ENCODE measurements at places on chromosomes 7 and 10.

DNA sequence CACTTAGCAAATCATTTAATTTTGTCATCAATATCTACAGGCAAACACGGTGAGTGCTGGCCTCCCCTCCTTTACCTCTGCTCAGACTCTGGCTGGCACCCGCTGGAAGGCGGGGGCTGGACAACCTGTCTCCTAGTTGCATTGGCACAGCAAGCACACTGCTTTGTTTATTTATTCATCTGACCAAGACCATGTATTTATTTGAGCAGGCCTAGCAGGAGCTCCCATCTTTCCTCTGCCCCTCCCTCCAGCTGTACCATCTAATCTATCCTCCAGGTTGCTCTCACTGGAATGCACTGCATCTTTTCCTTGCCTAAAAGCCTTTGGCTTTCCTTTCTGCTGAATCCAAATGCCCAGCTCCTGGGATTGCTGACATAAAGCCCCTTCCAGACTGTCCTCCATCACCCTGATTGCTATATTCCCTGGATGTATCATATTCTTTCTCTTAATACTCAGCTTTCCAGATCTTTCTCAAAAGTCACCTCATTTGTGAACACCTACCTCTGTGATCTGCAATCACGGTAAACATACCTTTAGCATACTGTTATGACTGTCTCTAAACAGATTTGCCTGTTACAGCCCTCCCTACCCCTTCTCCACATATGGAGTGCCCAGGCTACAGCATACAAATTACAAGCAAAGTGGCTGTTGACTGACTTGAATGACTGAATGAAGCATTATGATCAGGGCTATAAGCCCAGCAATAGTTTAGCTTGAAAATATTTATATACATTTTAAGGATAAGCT, 9.6 kb downstream of the ELMO1 start:
- no peak for DNase-seq

DNA sequence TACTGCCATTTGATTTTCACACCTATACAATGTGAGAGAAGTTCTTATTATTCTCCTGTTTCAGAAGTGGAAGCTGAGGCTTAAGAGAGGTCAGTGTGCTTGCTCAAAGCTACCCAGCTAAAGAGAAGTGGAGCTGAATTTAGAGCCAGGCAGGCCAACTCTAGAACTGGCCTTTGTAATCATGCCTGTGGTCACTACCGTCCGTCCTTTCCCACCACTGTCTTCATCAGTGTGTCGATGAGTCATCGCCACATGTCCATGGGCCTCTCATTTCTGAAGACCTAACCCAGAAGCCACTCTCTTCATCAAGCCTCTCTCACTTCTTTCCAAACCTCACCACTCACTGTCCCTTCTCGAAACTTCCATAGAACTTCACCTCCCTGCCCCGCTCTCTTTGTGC, 237.8 kb downstream of the KIAA1217 start:
- DNase-seq: no peak

DNA sequence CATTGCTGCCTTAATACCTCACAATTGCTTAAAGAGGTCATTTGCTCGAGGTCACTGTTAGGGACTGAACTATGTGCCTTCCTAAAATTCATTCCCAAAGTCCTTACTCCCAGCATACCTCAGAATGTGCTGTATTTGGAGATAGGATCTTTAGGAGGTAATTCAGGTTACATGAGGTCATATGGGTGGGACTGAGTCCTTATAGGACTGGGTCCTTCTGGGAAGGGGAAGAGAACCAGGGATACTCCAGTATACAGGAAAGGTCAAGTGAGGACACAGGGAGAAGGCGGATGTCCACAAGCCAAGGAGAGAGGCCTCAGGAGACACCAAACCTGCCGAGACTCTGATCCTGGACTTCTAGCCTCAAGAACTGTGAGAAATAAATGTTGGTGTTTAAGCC, 253.3 kb downstream of the PRPF18 start:
- DNase-seq: no peak

- peak; percentile 38 for DNase-seq
Observed at GRCh38 chr10:120423431-120424197, 33.4 kb upstream of the PLPP4 start.

DNA sequence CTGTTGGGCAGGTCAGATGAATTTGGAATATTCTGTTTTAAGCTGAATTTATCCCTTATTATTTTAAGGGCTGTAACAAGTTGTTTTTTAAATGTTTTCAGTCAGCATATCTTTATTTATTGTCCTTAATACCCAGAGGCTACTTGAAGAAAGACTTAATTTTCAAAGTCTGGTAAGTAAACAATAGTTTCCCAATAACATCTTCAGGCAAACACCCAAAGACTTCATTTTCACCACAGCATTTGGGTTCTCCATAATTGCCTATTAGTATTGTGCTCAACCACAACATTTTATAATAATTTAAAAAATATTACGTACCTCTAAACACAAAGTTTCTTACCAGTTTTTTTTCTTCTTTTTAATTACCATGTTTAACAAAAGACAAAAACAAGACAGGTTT, 60.0 kb upstream of the MKLN1 start:
- DNase-seq: no peak

GRCh38 chr10:48800007-48800675, 115.5 kb downstream of the WDFY4 start:
- DNase-seq: no peak

- peak; percentile 43 for DNase-seq
Observed at GRCh38 chr7:142478479-142479220, 220.8 kb upstream of the PRSS58 start.

DNA sequence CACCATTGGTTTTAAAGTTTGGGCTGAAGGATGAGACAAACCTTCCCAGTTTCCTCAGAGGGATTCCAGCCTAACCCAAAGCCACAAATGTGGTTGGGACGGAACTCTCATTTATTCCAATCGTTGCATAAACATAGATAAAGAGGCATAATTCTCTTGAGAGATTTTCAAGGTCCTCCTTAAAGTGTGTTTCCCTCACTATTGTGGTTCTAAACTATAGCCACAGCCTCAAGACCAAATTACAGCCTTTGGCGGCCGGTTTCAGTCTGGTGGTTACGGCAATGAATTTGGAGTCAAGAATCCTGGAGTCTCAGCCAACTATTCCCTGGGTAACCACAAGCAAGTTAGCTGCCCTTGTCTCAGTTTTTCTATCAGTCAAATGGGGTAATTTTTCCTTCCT, 42.6 kb downstream of the SEM1 start:
- no peak for DNase-seq

- no peak for DNase-seq
Observed at GRCh38 chr10:21519941-21520436, 5.5 kb downstream of the SKIDA1 start.

GRCh38 chr10:61047788-61048560, 104.0 kb upstream of the RHOBTB1 start:
- no peak for DNase-seq

All from NT2/D1 (cell line).